Immature natural killer cell (primary cell): ENCODE measurements at places on chromosomes 7 and 10.

DNA sequence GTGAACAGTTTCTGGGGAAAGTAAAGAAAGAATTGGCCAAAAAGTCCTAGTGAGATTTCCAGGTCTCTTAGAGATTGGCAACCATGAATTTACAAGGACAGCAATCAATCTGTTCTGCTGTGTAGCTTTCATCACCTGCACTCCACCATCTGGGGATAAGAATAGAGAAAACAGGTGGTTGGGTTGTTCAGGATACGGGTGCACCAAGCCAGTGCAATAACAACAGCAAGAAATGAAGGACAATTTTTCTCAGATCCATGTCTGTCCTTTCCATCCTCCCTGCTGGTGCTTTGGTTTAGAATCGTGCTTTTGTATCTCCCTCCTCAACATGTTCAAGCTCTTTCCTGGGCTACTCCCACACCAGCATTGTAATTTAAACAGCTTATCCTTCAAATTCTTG lies 787.7 kb downstream of the GRID1 start:
- no peak overlapping the region for H3K4me3 ChIP-seq
- no peaks in the 10 kb centered on the region for H3K36me3 ChIP-seq
- no peaks in the 10 kb centered on the region for H3K4me1 ChIP-seq
- no peak for DNase-seq

DNA sequence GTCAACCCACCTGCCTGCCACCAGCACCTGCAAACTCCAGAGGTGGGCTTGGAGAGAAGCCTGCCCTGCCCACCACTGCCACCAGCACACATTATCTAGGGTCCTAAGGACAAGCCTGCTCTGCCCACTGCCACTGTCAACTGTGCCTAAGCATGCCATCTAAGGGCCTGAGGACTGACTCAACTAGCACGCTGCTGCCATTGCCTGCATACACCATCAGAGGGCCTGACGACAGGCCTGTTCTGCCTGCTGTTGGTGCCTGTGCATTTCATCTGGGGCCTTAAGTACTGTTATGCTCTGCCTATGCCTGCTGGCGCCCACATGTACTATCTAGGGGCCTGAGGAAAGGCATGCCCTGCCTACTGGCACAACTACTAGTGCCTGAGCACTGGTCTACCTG lies 27.0 kb upstream of the LRRD1 start:
- no peaks in the 10 kb centered on the region for H3K27me3 ChIP-seq
- H3K4me3 ChIP-seq = no peak overlapping the region
- no peak for DNase-seq

- H3K4me1 ChIP-seq = no peaks in the 10 kb centered on the region
- peaks cover 4% of the 10 kb centered on the region for H3K27me3 ChIP-seq
- no peak overlapping the region for H3K4me3 ChIP-seq
- no peak for DNase-seq
These were observed 410.8 kb downstream of the MDFIC start for GRCh38 chr7:115332691-115333090.

- no peak for DNase-seq
- no peaks in the 10 kb centered on the region for H3K27me3 ChIP-seq
- no peaks in the 10 kb centered on the region for H3K36me3 ChIP-seq
These were observed 254.3 kb upstream of the NPVF start for GRCh38 chr7:25482631-25483030.

DNA sequence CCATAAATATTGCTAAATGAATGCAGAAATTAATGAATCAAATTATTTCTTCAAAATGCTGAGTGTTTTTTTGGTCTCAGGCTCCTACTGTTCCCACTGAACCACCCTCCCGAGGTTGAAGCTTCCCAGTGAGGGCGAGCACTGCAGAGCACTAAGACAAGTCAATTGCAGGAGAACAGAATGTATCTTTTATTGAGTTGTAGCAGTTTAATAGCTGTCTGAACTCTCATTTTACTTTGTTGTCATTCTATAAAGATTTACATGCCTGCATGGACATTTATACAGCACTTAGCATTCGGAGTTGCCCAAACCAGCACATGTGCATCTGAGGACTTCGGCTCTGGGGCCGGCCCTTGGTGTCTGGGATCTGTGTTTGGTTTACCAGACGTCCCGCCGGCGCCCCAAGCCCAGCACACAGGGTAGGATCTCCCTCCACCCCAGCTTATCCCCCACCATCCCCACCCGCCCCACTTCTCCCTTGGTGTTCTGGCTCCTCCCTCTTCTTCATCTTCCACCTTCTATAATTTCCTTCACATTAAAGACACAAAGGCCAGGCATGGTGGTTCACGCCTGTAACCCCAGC lies 211.0 kb upstream of the SH2B2 start:
- H3K27ac ChIP-seq = no peak overlapping the region
- peaks cover 20% of the 10 kb centered on the region for H3K36me3 ChIP-seq
- DNase-seq = no peak
- peaks cover 14% of the 10 kb centered on the region for H3K4me1 ChIP-seq
- H3K4me3 ChIP-seq = no peak overlapping the region
- peaks cover 7% of the 10 kb centered on the region for H3K27me3 ChIP-seq

DNA sequence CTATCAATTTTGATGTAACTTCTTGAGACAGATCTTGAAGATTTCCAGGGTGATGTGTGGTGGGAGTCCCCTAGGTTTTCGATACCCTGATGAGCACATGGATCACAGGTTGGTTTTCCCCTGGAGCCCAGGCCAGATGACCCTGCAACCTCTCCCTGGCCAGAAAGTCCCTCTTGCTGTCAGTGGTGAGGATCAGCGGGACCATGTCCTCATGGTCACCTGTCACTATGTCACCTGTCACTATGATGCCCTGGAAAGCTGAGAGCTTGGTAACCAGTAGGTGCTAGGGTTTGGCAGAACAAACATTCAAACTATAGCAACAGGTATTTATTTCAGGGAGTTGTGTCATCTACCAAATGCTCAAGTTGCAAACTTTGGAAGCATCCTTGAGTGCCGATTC lies 197.9 kb downstream of the ARHGAP12 start:
- no peak overlapping the region for H3K4me3 ChIP-seq
- H3K27ac ChIP-seq = no peak overlapping the region
- no peaks in the 10 kb centered on the region for H3K36me3 ChIP-seq
- peaks cover 3% of the 10 kb centered on the region for H3K27me3 ChIP-seq
- no peak for DNase-seq

GRCh38 chr7:125568799-125569198 lies 639.2 kb upstream of the POT1 start:
- H3K36me3 ChIP-seq = no peaks in the 10 kb centered on the region
- H3K27ac ChIP-seq = no peak overlapping the region
- no peaks in the 10 kb centered on the region for H3K27me3 ChIP-seq
- H3K4me1 ChIP-seq = no peaks in the 10 kb centered on the region

GRCh38 chr10:132578287-132578951 lies 40.8 kb downstream of the INPP5A start:
- no peak overlapping the region for H3K4me3 ChIP-seq
- H3K36me3 ChIP-seq = no peaks in the 10 kb centered on the region
- peaks cover 14% of the 10 kb centered on the region for H3K4me1 ChIP-seq
- peaks cover 13% of the 10 kb centered on the region for H3K27me3 ChIP-seq
